ENCODE measurements at places on chromosomes 13 and 19.
A peak's percentile ranks its signal among the peaks of the same experiment; 100 is the strongest.

GRCh38 chr13:107203146-107203847 lies 635.4 kb upstream of the ARGLU1 start:
- DNase-seq = no peak

DNA sequence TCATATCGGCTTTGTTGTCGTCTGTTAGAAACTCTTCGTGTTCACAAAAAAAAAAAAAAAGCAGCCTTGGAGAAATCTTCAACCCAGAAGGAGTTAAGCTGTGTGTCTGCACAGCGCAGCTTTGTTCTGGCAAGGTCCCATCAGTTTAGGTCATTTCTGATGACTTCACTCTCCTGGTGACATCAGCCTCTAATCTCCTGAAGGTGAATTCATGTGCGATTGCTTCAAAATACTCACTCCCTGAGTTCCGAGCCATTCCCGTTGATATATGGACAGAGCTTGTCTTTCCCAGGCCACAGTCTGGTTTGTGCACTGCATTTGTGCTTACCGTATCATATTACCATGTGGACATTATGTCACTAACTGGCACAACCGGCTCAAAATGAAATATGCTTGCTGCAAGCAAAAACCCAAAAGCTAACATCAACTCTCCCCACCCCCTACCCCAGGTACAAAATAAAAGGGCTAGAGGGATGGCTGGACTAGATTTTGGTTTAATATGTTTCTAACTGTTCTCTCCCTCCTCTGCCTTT lies 342.4 kb downstream of the KCNRG start:
- no peak for DNase-seq

- DNase-seq = no peak
Measured at GRCh38 chr19:2523630-2524311, 47.8 kb downstream of the GADD45B start.

DNA sequence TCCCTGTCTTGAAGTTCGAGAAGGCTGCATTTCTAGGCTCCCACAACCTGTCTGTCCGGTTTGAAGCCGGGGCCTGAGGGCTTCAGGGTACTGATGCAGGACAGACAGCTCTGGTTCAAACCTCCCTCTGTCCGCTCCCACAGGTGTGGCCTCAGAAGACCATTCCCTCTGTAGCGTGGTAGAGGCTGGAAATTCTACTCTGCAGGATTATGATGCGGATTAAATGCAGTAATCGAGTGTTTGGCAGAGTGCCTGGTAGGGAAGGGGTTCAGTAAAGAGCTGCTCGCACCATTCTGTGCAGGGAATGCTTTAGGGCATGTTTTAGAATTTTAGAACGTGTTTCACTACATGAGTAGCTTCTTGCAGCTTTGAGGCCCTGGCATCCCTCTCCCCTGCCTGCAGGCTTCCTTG lies 30.5 kb downstream of the PPP1R37 start:
- no peak for DNase-seq

GRCh38 chr13:73850104-73850873 lies 283.9 kb downstream of the KLF12 start:
- DNase-seq = no peak

GRCh38 chr19:10836479-10837330 lies 693 bp upstream of the TMED1 start:
- peak; percentile 46 for DNase-seq

DNA sequence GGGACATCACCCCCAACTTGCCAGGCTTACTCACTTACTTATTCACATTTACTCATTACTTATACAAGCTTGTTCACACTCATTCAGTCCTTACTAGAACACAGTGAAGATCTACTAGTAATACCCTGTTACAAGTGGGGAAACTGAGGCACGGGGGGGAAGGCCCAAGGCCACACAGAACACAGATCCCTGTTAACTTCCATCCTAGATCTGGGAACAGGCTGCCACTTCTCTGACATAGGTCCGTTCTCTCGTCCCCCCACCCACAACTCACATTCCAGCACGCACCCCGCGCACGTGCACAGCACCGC lies 1.5 kb upstream of the NRTN start:
- no peak for DNase-seq

DNA sequence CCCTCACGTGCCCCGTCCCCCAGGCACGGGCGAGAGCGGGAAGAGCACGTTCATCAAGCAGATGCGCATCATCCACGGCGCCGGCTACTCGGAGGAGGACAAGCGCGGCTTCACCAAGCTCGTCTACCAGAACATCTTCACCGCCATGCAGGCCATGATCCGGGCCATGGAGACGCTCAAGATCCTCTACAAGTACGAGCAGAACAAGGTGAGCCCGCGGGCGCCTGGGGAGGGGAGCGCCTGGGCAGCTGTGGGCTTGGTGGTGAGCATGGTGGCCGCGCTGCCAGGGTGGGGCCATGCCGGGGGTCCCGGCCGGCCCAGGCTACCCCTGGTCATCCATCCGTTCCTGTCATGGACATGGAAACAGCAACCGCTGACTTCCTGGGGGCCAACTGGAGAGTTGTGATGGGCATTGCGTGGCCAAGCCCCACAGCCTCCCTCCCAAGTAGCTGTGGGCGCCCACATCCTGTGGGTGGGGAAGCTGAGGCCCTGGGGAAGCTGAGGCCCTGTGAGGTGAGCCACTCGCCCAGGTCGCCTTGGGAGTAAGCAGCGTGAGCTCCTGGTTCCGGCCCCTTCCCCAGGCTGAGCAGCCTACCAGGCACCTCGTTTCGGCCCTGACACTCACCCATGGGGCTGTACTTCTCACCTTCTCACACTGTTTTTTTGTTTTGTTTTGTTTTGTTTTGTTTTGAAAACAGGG lies 16.1 kb downstream of the GNA11 start:
- no peak for DNase-seq

DNA sequence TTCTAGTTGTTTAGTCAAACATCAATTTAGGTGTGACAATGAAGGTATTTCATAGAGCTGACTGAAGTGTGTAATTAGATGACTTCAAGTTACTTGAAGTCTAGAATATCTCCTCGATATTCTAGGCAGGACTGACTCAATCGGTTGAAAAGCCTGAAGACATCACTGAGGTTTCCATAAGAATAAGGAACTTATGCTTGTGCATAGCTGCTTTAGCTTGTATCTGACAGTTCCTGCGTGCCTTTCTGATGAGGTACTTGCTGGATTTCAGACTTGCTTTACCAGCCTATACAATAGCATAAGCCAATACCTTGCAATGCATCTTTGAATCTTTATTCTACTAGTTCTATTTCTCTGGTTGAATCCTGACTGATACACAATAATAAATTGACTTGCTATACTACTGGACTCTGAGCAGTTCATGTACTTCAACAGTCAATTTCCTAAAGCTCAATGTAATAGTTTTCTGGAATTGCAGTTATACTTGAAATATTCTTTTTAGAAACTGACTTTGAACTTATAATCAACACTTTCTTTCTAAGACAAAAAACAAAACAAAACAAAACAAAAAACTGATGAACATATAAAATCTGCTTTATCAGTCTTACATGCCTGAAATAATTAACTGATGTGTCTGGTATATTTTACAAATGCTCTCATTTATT lies 1534.8 kb downstream of the SLITRK5 start:
- DNase-seq = no peak

DNA sequence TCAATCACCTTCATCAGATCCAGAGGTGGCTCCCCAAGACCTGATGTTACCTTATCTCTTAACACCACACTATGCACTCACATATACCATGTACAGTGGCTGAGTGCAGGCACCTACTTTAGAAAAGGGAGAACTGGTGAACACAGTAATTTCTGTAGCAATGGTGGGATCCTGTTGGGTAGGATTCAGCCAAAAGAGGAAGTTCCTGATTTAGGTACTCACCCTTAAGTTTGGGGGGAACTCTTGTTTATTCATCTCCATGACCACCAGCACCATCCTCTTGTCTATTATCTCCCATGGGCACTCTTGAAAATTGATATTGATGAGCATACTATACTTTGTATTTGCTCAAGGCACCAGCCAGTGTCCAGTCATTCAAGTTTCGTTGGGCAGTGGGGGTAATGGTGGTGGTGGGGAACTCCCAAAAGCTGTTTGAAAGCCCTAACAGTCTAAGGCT lies 324.4 kb downstream of the LMO7 start:
- no peak for DNase-seq

GRCh38 chr13:35191883-35192282 lies 249.8 kb downstream of the NBEA start:
- DNase-seq = no peak

DNA sequence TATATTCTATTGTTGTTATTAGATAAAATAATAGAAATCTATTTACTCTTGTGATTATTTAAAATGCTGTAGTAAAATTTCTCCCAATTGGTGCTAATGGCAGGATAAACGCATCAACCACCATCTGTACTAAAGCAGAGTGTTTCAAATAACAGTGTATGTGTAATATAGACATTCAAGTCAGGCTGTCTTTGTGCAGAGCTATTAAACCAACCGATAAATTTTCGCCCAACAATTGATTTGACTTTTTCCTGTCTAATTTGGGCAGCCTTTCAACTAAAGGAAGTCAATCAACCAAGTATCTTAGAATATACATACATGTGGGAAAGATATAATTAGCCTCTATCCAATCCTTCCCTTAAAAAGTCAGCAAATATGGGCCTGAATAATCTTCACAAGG lies 5.8 kb downstream of the AMER2 start:
- DNase-seq = no peak

GRCh38 chr19:48836089-48837017 lies at the start of gene HSD17B14:
Gene HSD17B14, minus strand, starts transcription at chr19:48836491. Its CDS starts 80 bp downstream, at chr19:48836411.
- no peak for DNase-seq

Data from stimulated activated CD8-positive, alpha-beta memory T cell treated with anti-CD3 and anti-CD28 coated beads, Interleukin-2, amount 100 ng/mL, for 1 hour (primary cell).